NCI-H226 (cell line): ENCODE measurements at places on chromosomes 1 and 21.
A peak's percentile ranks its signal among the peaks of the same experiment; 100 is the strongest.

- DNase-seq = no peak
These were observed 2.6 kb downstream of the PADI2 start for GRCh38 chr1:17116643-17117042.

GRCh38 chr1:110113551-110113950, 1.3 kb downstream of the UBL4B start:
- DNase-seq = no peak

DNA sequence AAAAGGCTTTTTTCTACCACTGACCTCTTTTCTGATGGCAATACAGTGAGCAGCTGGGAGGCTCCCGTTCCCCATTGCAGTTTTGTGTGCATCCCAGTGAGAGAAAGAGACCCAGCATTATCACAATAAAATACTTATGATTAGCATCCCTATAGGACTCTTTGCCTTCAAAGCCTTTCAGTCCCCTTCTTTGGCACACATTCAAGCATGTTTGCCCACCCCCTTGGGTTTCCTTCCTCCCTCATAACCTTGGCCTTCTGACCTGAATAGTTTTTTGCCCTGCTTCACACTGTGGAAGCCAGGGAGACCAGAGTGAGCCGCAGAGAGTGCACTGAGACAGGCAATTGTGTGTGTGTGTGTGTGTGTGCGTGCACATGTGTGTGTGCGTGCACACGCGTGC, 13.2 kb upstream of the PLXNA2 start:
- no peak for DNase-seq

GRCh38 chr1:202592146-202592545, 118.1 kb downstream of the SYT2 start:
- DNase-seq = no peak

GRCh38 chr21:35748678-35749314, 311.5 kb downstream of the SETD4 start:
- no peak for DNase-seq

GRCh38 chr1:51070011-51070410, 32.0 kb upstream of the C1orf185 start:
- no peak for DNase-seq

DNA sequence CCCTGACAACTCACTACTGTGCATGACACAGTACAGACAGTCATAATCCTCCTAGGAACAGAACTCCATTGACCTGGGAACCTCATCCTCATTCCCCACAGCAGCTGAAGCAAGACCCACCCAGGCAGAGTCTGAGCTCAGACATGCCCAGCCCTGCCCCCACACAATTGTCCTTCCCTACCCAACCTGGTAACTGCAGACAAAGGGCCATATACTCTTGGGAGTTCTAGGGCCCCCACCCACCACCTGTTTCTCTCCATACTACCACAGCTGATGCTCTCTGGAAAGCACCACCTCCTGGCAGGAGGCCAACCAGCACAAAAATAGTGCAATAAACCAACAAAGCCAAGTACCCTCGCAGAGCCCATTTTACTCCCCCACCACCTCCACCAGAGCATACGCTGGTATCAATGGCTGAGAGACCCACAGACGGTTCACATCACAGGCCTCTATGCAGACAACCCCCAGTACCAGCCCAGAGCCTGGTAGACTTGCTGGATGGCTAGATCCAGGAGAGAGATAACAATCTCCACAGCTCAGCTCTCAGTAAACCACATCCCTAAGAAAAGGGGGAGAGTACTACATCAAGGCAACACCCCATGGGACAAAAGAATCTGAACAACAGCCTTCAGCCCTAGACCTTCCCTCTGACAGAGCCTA, 159.7 kb upstream of the CXADR start:
- no peak for DNase-seq

DNA sequence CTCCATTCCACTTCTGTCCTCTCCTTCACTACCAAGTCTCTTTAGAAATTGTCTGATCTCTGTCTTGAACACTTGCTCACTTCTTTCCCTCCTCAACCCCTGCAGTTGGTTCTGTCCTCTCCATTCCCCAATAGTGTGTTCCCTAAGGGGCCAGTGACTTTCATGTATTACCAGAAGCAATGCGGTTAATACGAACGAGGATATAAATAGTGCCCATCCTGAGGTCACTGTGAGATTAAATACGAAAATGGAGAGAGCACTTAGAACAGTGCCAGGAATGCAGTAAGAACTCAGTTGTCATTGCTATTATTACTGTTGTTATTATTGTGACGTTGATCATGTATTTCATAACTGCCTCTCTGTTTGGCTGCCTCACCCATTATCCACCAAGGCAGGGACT, 53.0 kb upstream of the ARTN start:
- no peak for DNase-seq

DNA sequence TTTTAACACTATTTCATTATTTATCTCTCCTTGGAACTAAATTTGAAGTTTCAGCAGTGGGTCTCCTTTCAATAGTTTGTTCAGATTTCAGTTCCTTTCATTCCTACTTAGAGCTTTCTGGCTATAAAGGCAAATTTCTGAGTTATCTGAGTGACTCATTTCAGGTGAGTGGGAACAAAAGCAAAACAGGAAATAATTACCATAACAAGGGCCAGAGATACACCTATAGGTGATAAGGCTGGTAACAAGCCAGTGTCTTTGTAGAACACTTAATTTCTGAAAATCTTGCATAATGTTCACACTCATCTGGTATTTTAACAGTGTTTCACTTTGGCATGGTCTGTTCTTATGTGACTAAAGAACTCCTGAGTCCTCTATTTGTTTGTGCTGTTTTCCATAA, 64.5 kb upstream of the PRRC2C start:
- no peak for DNase-seq

DNA sequence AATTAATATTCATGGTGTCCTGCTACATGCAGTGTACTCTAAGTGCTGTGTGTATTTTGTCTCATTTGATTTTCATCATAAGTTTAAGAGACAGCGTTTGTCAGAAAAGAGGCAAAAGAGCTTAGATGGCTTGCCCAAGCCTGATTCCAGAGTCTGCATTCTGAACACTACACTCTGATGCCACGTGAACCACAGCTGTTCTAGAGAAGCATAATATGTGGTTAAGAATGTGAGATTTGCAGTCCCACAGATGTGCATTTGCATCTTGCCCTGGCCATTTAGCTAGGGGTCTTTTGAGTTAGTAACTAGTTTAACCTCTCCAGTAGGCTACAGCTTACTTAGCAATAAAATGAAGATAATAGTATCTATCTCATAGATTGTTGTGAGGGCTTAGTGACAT, 9.2 kb upstream of the GADD45A start:
- no peak for DNase-seq

GRCh38 chr1:65792669-65793358, at the start of gene PDE4B:
Gene PDE4B (plus strand): TSS chr1:65792895.
- DNase-seq = no peak

DNA sequence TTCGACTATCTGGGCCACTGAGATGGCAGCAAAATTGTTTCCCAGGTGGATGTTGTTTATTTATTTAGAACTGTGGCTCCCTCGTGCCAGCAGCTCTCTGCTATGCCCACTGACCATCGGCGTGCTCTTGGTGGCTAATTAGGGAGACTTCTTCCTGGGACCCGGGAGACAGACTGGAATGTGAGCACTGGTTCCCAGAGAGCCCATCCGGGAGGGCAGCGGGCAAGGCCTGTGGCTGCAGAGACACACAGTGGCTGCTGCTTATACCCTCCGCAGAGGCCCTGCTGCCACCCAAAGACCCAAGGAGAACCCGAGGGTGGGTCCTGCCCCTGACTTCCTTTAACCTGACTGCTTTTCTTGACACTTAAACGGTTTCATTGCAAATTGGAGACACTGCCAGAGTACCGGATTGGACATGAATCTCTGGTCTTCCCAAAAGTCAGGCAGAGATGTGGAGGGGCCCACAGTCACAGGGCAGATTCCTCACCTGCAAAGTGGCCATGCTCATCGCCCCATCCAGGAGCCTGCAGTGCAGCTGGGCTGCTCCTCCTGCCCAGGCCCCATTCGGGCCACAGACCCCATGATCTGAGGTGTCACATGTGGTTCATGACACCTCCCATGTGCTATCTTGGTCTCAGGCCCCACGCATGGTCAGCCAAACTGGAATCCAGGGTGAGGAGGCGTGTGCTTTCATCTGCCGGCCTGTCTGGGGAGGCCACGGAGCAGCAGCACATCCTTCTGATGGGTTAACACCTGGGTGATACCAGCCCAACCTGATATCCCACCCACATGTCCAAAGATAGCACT, 5.7 kb upstream of the MATN1 start:
- no peak for DNase-seq

GRCh38 chr1:222054416-222054815, 312.5 kb upstream of the DUSP10 start:
- DNase-seq = no peak

GRCh38 chr1:24964811-24965570, 34.9 kb upstream of the RUNX3 start:
- DNase-seq = no peak

DNA sequence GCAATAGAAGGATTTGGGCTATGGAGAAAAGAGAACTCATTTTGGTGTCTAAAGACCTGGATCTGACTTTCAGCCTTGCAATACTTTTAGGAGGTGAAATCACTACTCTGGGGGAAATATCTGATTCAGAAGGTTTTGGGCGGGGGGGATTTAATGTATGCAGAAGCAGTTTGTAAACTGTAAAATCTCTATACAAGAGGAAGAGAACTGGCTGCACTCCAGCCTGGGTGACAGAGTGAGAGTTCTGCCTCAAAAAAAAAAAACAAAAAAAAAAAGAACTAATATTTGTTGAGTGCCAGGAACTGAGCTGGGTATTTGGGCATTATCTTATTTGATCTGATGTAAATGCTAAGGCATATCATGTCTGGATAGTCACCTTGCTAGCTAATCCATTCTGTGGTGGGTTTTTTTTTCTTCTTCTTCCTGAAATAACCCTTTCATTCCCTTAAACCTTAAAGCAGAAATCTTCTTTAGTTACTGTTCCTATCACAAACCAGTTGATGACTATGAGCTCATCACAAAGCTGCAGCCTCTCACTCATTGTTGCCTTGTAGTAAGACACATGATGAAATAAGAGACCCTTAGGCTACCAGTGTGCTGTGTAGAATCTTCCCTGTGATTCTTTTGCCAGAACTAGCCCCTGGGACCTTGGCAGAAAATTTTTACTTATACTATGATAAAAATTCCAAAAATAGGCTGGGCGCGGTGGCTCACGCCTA, 35.6 kb upstream of the SLC16A1 start:
- DNase-seq = peak; percentile 20

- no peak for DNase-seq
These were observed 67.4 kb downstream of the KCNJ6 start for GRCh38 chr21:37848721-37849490.

GRCh38 chr1:220791956-220792355, 5.2 kb downstream of the MTARC1 start:
- DNase-seq = no peak

DNA sequence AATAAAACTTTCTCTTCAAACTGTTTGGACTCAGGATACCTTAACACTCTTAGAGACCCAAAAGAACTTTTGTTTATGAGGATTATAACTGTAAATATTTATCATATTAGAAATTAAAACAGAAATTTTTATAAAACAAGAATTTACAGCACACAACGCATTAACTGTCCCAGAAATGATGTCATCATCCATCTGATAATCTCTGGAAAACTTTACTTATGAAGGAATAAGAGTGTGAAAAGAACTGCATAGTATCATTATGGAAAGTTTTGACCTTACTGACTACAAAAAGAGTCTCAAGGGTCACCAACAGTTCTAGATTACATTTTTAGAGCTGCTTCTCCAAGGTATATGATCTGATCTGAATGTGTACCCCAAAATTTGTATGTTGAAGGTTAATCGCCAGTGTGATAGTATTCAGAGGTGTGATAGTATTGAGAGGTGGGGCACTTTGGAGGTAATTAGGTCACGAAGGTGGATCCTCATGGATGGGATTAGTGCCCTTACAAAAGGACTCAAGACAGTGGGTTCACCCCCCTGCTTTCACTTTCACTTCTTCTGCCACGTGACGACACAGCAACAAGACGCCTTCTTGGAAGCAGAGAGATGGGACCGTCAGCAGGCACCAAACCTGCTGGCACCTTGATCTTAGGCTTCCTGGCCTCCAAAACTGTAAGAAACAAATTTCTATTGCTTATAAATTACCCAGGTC, 95.7 kb upstream of the NR5A2 start:
- no peak for DNase-seq

DNA sequence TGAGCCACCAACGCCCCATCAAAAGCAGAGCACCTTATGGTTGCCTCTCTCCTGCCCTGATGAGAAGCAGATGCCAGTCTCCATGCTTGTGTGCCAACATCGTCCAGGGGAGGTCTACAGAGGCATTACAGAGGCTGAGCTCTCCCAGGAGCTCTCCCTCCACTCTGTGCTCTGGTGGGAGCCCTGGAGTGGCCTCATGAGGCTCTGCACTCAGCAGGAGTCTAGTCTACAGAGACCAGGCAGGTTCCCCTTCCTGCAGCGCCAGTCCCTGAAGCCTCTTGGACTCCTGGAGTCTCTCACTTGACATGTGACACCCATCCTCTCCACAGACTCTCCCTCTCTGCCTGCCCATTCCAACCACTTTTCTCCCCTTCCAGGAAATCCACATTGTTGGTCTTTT, 3.4 kb downstream of the DCST1 start:
- no peak for DNase-seq

- no peak for DNase-seq
These were observed 150.4 kb upstream of the NEGR1 start for GRCh38 chr1:72432645-72433267.

GRCh38 chr1:41359211-41360073, 1.8 kb upstream of the FOXO6 start:
- DNase-seq = peak; percentile 72

DNA sequence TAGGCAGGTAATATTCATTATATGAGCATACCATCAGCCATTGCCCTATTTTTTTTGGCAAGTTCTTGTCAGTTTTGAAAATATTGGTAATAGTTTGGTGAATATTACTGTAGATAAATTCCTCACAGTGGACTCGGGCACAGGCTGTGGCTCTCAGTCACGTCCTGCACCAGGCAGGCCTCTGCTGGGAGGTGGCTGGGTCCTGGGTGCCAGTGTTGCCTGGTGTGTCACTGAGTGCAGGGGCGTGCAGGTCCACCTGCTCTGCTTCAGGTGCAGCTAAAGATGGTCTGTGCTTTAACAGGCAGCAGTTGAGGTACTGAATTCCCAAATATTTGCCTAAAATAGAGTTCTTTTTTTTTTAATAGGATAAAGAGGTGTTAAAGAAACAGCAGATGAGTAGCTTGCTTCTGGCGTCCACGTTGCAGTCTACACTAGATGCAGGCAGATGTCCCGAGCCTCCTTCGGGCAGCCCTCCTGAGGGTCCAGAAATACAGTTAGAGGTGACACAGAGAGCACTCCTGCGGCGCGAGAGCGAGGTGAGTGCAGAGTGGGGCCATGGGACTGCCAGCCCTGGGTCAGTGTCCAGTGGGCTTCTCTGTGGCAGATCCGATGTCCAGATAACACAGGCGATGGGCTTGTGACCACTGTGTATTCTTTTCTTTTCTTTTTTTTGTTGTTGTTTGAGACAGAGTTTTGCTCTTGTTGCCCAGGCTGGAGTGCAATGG, 57.3 kb upstream of the DIP2A start:
- no peak for DNase-seq

DNA sequence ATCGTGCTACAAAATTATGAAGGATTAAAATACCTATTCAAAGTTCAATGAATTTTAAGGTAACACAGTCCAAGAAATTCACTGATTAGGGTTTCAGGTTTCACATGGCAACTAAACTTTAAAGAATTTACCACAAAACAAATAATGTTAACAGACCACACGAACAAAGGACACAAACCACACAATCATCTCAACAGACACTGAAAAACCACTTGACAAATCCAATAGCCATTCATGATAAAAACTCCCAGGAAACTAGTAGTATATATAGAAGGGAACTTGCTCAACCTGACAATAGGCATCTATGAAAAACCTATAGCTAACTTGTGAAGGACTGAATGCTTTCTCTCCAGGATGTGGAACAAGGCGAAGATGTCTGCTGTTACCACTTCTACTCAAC, 21.1 kb upstream of the SH2D5 start:
- no peak for DNase-seq
